Fibroblast of the aortic adventitia (primary cell): ENCODE measurements at places on chromosomes 1 and 21. TPM values are rescaled to one million over a fixed set of nuclear protein-coding genes. Genes with fewer than 3 reads are reported as not detected.

Gene FNBP1L
- total RNA-seq, result 15.0 and 22.9 TPM in 2 replicates

Gene ZBTB8A
- 7.1 and 10.8 TPM in 2 replicates for total RNA-seq

Gene MFAP2
- 47.7 and 60.3 TPM in 2 replicates for total RNA-seq

Gene TAF13
- 131 and 287 TPM in 2 replicates for total RNA-seq

Gene HES3
- total RNA-seq, result not detected in 2 replicates

Gene KRTAP13-2
- total RNA-seq, result not detected in 2 replicates

Gene GABRD
- not detected in 2 replicates for total RNA-seq

Gene RNU5D-1
- total RNA-seq, result not detected in 2 replicates

Gene AKNAD1
- total RNA-seq, result 0.27 TPM in 1 of 2 replicates, not detected in the other

Gene NBPF4
- total RNA-seq, result not detected in 2 replicates

Gene ARHGAP29
- 32.5 and 77.2 TPM in 2 replicates for total RNA-seq

Gene LCA5L
- 0.65 and 3.1 TPM in 2 replicates for total RNA-seq

Gene ZNF683
- total RNA-seq, result not detected in 2 replicates

Gene GNAI3
- total RNA-seq, result 10.1 and 17.6 TPM in 2 replicates

Gene IL12RB2
- not detected in 2 replicates for total RNA-seq

Gene DRAXIN
- 2.4 TPM in 1 of 2 replicates, not detected in the other for total RNA-seq

Gene SPATA17
- 1.8 and 2.9 TPM in 2 replicates for total RNA-seq

Gene ATP1A4
- total RNA-seq, result not detected in 2 replicates

Gene CYP4A22
- not detected in 2 replicates for total RNA-seq

Gene CHODL
- 1.1 and 5.7 TPM in 2 replicates for total RNA-seq

Gene SPRR2E
- not detected in 2 replicates for total RNA-seq

Gene ZBTB37
- 6.5 and 11.3 TPM in 2 replicates for total RNA-seq

Gene CD52
- not detected in 2 replicates for total RNA-seq

Gene PRDM16
- total RNA-seq, result 0.98 and 11.3 TPM in 2 replicates

Gene COL8A2
- total RNA-seq, result 11.0 and 20.9 TPM in 2 replicates

Gene MYCL
- 0.41 and 0.81 TPM in 2 replicates for total RNA-seq

Gene RHD
- not detected in 2 replicates for total RNA-seq

Gene HLX
- total RNA-seq, result 4.1 and 25.4 TPM in 2 replicates

Gene AQP10
- not detected in 2 replicates for total RNA-seq

Gene SLC5A9
- total RNA-seq, result not detected in 2 replicates

Gene CD244
- 0.33 TPM in 1 of 2 replicates, not detected in the other for total RNA-seq

Gene BTF3L4
- total RNA-seq, result 28.4 and 109 TPM in 2 replicates

Gene HPDL
- 1.1 and 1.4 TPM in 2 replicates for total RNA-seq
